ENCODE measurements at places on chromosomes 13 and 19.

GRCh38 chr19:3844596-3844995 lies 24.2 kb downstream of the ZFR2 start:
- DNase-seq, result no peak

GRCh38 chr13:109724603-109725002 lies 61.8 kb downstream of the IRS2 start:
- DNase-seq, result no peak

DNA sequence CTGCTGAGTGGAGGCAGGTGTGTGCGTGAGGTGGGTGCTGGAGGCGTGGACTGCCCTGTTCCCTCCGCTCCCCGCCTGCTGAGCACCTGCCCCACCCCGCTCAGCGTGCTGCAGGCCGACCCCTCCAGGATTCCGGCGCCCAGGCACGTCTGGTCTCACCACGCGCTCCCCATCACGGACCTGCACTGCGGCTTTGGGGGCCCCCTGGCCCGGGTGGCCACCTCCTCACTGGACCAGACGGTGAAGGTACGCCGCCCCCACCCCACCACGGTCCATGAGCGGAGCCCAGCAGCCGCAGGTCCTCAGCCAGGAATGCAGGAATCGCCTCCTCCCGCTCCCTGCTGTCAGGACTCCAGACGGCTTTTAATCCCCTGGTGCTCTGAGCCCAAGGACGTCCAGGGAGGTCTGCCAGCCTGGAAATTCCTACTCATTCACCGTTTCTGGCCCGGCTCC lies 6.0 kb downstream of the WDR18 start:
- DNase-seq, result no peak

- DNase-seq, result no peak
Observed at GRCh38 chr13:100818711-100819110, 144.1 kb upstream of the TMTC4 start.

GRCh38 chr13:36998624-36999041 lies 507 bp downstream of the ALG5 start:
- DNase-seq, result no peak

DNA sequence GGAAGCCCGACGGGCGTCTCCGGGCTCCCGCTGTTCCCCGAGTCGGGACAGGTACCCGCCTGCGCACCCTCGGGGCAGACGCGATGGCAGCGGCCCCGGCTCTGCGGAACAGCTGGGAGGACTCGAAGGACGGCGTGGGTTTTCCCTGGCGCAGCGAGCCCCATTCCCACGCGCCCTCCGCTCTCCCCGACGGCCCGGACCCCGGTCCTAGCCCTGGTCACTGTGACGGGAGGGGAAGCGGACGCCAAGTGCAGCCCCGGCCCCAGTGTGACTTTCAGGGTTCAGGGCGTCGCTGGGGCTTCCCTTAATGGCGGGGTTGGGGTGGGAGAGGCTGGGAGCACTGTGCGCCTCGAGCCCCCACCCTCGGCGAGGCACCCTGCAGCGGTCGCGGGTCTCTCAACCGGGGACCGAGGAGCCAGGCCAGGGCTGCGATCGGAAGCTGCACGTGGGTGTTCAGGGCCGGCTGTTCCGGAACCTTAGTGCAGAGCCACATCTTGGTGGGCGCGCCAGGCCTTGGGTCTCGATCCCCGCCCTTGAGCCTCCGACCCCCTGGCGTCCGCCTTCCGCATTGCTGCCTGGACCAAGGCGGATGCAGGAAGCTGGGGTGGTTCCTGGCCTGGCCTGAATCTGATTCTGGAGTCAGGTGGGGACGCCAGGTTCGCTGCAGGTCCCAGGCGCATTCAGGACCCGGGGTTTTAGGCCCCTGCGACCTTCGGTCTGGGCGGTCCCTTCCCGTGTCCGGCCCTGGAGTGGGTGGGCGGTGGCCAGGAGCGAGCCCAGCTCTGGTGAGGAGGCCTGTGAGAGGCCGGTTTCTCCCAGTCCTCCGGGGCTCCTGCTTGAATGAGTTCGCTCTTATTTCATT lies 3.5 kb downstream of the LGALS7B start:
- no peak for DNase-seq

- no peak for DNase-seq
Observed at GRCh38 chr13:97411984-97412383, 22.0 kb upstream of the RAP2A start.

Data from DMS 273 treated with DMSO at 0.1 percent for 48 hours (cell line).